Activated CD4-positive, alpha-beta T cell treated with anti-CD3 and anti-CD28 coated beads, Interleukin-2, amount 10 ng/mL, durations not matched to agents 24 days and 14 days (primary cell): ENCODE measurements at places on chromosomes 6 and 20.
A peak's percentile ranks its signal among the peaks of the same experiment; 100 is the strongest.

GRCh38 chr6:41428336-41428995 lies 93.1 kb downstream of the NCR2 start:
- DNase-seq: no peak

- DNase-seq: no peak
These were observed 8.6 kb upstream of the PFDN4 start for GRCh38 chr20:54199283-54199682.

- DNase-seq: no peak
These were observed 91.2 kb downstream of the RTN4IP1 start for GRCh38 chr6:106538145-106538544.

DNA sequence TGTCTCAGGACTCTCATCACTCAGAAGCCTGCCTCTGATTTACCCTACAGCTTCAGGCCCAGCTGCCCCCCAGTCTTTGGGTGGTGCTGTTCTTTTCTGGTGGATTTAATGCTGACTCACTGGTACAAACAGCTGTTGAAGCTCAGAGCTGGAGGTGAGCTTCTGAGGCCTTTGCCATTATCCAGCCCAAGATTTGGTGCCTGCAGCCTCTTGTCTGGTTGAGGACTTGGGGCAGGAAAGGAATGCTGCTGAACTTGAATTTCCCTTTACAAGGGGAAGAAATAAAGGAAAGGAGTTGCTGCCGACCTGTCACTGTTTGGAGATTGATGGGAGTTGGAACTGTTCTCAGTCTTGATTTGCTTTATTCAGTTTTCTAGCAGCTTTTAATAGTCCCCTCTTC lies 19.8 kb downstream of the ABCF1 start:
- no peak for DNase-seq

DNA sequence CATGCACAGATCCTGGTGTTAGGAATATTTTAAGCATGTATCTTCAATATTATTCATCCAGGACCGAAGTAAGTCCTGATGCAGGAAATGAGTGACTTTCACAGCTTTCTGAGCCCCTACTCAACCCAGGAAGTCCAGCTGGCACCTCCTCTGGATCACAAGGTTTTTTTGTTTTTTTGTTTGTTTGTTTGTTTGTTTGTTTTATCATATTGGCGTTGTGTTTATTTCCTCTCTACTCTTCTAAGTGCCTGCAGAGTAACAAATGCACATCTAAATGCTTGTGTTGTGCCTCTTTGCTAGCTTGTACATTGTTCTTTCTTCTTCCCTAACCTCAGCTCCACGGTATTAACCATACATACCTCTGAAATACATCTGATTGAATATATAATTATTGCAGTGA lies 594.3 kb upstream of the ADGRB3 start:
- no peak for DNase-seq

DNA sequence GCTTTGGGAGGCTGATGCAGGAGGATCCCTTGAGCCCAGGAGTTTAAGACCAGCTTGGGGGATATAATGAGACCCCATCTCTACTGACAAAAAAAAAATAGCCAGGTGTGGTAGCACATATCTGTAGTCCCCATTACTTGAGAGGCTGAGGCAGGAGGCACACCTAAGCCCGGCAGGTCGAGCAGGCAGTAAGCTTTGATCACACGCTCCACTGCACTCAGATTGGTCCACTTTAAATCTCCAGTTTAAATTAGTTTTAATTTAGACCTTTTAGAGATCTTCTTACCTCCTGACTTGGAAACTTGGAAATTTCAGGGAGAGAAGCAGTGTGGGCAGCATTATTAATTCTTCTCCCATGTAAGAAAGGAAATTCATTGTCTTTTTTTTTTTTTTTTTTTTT lies 16.8 kb upstream of the PLCB4 start:
- no peak for DNase-seq

- DNase-seq: no peak
These were observed 117.5 kb downstream of the KCNQ5 start for GRCh38 chr6:72739368-72739779.

- no peak for DNase-seq
These were observed 15.8 kb downstream of the PROCR start for GRCh38 chr20:35187584-35188190.

- no peak for DNase-seq
These were observed 971.1 kb upstream of the MAN1A1 start for GRCh38 chr6:120320481-120321162.

GRCh38 chr6:54044059-54044458 lies 67.2 kb upstream of the MLIP start:
- no peak for DNase-seq

GRCh38 chr6:89410788-89411144 lies 1.3 kb downstream of the RRAGD start:
- DNase-seq: no peak

DNA sequence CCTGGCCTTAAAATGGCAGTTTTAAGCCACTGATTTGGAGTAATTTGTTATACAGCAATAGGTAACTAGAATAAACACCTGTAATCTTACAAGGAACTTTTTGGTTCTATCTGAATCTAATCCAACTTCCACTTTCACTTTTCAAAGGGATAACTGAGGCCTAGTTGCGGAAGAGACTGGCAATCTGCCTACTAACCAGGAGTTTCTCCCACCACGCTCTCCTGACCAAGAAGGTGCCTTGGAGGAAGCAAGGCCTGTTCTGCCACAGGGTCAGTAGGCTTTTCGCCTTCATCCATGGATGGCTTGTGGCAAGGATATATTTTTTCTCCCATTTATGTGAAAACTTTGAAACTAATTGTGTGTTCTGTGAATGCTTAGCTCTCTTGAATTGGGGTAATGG lies 12.9 kb upstream of the MYBL2 start:
- no peak for DNase-seq

GRCh38 chr6:20306491-20306890 lies 94.2 kb upstream of the MBOAT1 start:
- no peak for DNase-seq

DNA sequence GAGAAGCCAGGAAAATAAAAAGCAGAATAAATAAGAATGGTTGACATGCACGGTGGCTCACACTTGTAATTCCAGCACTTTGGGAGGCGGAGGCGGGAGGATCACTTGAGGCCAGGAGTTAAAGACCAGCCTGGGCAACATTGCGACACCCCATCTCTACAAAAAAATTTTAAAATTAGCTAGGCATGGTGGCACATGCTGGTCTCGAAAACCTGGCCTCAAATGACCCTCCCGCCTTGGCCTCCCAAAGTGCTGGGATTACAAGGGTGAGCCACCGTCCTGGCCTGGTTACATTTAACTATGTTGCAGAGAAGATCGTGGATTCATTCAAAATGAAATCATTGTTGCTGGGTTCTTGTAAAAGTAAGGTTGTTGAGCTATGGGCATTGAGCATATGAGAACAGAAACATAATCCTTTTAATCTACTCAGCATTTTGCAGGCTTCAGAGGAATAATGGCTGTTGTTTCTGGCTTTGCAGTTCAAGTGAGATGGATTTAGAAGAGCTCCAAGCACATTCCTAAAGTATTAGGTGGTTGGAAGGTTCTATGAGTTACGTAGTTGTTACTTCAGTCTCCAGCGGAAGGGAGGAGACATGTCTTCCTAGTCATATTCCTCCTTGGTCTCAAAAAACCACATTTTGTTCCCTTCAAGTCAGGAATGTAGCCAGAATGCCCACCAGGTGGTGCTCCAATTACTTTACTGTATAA lies 45.6 kb upstream of the RAB23 start:
- DNase-seq: peak; percentile 65

DNA sequence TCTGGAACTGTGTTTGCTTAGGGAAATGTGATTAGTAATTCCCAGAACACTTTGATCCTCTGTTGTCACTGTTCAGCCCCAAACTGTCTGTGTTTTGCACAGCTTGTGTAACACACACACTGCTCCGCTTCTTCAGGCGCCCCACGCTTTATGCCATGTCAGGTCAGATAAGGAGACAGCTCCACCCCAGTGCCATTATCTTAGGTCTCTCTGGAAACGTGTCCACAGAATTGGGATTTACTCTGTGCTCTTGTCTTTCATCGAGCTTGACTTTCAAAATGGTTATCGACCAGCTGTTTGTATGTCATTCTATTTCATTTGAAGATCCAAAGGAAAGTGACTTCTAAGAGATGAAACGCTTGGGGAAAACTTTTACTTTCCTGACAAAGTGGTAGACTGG lies 106.4 kb upstream of the SSTR4 start:
- DNase-seq: peak; percentile 25

- no peak for DNase-seq
These were observed 97.9 kb downstream of the ID4 start for GRCh38 chr6:19934996-19935591.

GRCh38 chr20:11331096-11331495 lies 586.6 kb upstream of the BTBD3 start:
- DNase-seq: no peak

DNA sequence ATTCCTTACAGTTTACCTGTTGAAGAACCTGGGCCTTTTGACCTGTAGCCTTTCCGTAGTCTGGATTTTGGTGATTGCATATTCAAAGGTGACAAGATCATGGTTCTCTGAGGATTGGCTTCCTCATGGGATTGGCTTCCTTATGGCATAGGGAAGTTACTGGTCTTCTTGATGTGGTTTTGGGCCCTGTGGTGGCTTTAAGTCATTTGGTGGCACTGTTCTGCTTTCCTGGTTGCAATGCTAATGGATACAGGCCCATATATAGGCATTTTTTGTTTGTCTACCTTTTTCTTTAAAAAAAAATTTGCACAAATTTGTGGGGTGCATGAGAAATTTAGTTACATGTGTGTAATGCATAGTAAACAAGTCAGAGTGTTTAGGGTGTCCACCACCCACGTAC lies 185.7 kb downstream of the CDKAL1 start:
- no peak for DNase-seq
